A172 (cell line): ENCODE measurements at places on chromosomes 5 and 9. TPM values are rescaled to one million over a fixed set of nuclear protein-coding genes. Genes with fewer than 3 reads are reported as not detected.
A peak's percentile ranks its signal among the peaks of the same experiment; 100 is the strongest.

DNA sequence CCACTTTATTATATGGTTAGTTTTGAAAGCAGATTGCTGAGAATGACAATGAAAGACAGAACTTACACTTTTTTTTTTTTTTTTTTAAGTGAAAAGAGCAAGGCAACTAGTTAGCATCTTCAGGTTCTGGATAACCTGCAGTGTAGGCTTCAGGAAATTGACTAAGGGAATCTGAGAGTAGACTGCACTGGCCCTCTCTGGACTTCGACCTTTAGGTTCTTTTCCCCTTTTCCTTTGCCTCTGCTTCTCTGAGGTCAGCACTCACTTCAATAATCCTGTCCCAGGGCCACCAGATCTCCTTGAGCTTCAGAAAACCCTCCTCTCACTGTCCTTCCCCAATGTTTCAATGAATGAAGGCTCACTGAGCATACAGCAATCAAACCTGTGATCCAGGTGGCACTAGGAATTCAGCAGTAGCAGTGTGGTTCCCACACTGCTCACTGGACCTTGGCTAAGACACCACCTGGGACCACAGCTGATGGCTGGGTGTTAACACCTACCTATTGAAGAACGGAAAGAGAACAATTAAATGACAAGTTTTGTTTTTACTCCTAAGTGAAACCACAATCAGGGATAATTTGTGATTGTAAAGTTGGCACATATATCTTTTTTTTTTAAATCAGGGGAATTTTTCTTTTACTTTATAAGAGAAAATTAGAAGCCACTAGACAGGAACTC is 85.8 kb upstream of the IL6ST start:
- DNase-seq: no peak

DNA sequence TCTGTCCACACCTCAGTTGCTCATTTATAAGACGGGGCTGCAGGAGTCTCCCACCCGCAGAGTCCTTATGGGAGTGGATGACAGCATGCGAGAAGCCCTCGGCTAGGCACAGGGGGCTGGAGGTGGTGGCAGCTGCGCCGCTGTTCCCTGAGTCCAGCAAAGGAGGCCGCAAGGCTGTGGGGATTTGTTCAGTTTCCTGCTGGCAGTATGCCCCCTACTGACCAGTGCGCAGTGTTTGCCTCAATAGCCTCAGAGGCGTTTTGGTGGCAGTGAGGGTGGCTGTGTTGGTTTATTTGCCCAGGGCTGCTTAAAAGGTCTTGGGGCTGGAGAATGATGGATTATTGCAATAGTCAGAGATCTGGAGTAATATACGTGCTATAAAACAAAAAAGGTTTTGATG is 176.3 kb upstream of the OTULINL start:
- peak; percentile 82 for DNase-seq

GRCh38 chr5:76207120-76207519 is 123.9 kb downstream of the SV2C start:
- DNase-seq: no peak

DNA sequence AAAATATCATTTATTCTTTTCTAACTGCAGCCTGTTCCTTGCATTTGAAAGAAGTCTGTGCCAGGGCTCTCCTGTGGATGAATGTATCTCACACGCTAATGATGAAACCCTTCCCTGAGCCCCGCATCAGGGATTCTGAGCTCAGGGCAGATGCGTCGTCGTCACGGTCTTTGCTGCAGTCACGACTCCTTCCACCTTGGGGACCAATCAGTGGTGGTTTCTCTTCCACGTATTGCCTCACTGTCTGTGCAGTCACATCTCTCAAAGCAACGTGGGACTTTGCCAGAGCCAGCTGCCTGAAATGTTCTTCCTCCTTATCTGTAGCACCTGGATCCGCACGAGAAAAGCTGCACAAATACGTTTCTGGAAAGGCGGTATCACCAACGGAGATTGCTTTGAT is 13.9 kb upstream of the UBE2QL1 start:
- DNase-seq: no peak

- no peak for DNase-seq
These were observed 20.3 kb downstream of the MED27 start for GRCh38 chr9:132059361-132059760.

- no peak for DNase-seq
These were observed 73.3 kb upstream of the HMHB1 start for GRCh38 chr5:143738417-143739401.

GRCh38 chr5:126280846-126281245 is 142.4 kb upstream of the GRAMD2B start:
- DNase-seq: no peak

DNA sequence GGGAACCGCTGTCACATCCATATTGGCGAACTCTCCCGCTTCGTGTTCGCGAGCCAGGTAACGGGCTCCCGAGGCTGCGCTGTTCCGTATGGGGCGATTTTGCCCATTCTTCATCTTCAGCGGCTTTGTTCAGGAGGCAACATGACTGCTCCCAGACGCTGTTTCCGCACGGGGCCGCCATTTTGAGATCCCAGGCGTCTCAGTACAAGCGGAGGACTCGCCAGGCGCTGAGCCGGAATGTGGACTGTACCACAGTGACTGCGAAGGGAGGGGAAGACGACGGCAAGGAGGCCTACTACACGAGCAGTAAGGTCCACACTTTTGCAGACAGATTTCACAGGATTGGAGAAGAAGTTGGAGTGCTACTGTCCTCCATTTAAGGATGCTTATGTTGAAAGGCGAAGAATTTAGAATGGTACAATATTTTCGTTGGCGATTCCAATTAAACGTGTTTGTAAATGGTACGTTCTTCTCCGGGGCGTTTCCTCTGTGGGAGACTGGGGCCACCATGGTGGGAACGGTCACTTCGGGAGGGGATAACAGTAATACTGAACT is 41.6 kb upstream of the ZNF300 start:
- DNase-seq: no peak

- no peak for DNase-seq
These were observed 1155.1 kb downstream of the TAF11L14 start for GRCh38 chr5:18789218-18789998.

DNA sequence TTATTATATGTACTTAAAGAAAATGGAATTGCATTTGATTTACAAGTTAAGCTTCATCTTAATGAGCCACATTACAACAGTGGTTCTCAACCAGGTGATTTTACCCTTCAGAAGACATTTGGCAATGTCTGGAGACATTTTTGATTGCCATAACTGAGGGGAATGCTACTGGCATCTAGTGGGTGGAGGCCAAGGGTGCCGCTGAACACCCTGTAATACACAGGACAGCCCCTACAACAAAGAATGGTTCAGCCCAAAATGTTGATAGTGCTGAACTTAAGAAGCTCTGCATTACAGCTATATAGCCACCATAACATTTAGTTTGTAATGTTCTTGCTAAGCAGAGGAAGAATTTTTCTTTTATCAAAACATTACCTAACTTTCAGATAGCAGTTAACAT is 103.1 kb downstream of the PAM start:
- no peak for DNase-seq

- no peak for DNase-seq
These were observed 7.0 kb upstream of the IZUMO3 start for GRCh38 chr9:24552526-24553182.

- DNase-seq: no peak
These were observed 70.4 kb downstream of the ARRDC3 start for GRCh38 chr5:91312698-91313097.

DNA sequence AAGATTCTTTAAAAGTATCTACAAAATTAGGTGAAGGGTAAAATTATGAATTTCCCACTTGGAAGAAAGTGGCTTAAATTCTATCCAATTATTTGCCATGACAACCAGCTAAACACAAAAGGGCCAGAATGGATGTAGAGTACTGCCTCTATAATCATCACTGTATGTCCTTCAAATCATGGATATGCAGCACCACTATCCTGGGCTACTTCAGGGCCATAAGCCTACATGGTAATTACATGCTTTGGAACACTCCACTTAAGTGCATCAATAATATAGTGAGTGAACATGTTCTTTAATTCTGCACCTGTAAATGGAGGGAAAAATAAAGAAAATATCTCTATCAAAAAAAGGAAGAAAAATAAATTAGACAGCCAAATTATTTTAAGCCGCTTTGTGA is 575.2 kb downstream of the ISL1 start:
- DNase-seq: no peak

GRCh38 chr5:150609843-150610584 is 30.4 kb upstream of the SYNPO start:
- no peak for DNase-seq

GRCh38 chr9:12666813-12667212 is 26.4 kb upstream of the TYRP1 start:
- no peak for DNase-seq

DNA sequence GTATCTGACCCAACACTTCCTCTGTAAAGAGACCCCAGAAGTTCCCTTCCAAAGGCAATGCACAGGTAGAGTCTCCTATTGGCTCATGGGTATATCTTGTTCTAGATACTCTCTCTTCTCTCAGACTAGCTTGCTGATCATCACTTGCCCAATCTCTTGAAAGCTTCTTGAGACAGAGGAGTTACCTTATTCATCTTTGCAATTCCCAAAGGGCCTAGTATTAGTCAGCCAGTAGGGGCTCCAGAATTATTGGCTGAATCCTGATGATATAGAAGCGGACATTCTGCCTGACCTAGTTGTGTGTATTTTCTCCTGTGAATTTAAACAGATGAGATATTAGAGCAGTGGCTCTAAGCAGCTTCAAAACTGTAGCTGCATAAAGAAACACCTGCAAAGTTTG is 304.0 kb upstream of the KLF4 start:
- no peak for DNase-seq

- DNase-seq: no peak
These were observed 101.1 kb upstream of the ZNF366 start for GRCh38 chr5:72608297-72608696.

DNA sequence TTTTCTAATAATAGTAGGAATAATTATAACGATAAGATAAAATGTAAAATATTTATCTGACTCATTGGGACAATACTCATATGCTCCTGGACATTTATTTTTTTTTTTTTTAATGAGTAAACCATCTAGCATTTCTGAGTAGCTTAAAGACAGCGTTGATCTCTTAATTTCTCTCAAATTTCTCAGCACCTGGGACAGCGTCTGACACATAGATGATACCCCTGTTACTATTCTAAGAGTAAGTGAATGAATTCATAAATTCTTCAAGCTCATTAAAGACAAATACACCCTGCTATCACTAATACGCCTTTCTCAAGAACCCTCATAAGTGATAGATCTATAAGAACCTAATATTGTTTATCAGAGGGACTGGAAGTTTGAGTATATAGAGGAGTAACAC is 12.0 kb upstream of the HTR4 start:
- peak; percentile 10 for DNase-seq

- no peak for DNase-seq
These were observed 4.3 kb upstream of the LNPEP start for GRCh38 chr5:96931605-96932004.

DNA sequence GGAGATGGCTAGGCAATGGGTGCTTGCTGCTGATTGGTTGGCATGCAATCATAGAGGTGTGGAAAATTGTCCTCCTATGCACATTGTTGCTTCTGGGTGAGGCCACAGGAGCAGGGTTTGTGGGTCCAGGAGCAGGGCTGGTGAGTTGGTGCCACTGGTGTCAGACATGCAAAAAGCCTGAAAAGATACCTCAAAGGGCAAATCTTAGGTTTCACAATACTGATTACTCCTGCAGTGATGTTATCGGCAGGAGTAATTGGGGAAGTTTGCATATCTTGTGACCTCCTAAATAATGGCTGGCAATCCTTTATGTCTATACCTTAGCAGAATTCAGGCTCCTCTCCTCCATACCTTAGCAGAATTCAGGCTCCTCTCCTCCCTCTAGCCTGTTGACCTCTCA is 25.2 kb downstream of the SLC25A48 start:
- DNase-seq: no peak

- DNase-seq: no peak
These were observed 692 bp downstream of the C1QTNF3 start for GRCh38 chr5:34042321-34042720.

DNA sequence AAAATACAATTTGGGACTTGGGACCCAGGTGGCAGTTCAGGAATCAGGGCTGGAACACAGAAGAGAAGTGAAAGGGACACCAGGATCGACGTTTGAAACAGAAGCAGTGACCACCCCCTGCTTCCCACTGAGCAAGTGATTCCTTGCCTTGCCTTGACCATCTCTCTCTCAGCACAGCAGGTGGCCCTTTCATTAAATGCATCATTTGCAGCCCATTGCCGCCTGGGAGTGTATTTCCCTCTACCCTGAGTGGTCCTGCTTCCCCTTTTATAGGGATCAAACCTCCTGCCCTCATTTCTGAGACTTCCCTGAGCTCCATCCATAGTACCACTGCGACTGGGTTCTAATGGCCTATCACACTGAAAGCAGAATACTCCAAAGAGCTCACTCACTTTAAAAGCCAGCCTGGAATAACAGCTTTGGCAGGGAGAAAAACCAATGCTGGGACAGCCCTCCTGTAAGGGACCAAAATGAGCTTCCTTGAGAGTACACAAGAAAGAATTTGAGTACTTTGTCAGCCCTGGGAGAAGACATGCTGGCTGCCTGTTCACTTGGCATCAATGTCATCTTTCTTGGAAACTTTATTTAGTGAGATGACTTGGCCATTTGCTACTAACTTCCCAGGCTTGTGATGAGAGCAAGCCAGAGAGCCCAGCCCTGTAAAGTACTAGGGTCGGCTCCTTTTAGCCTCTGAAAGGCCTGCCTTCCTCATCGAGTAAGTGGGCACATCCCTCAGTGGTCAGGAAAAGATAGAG is 149.7 kb downstream of the SLIT3 start:
- no peak for DNase-seq

- no peak for DNase-seq
These were observed 123.8 kb downstream of the ASTN2 start for GRCh38 chr9:117290856-117291622.

GRCh38 chr5:55140908-55141665 is 18.9 kb upstream of the GPX8 start:
- no peak for DNase-seq

- DNase-seq: no peak
These were observed 131.1 kb upstream of the FBXL7 start for GRCh38 chr5:15368835-15369234.

GRCh38 chr9:88458716-88459465 is 70.6 kb downstream of the SPIN1 start:
- DNase-seq: no peak

DNA sequence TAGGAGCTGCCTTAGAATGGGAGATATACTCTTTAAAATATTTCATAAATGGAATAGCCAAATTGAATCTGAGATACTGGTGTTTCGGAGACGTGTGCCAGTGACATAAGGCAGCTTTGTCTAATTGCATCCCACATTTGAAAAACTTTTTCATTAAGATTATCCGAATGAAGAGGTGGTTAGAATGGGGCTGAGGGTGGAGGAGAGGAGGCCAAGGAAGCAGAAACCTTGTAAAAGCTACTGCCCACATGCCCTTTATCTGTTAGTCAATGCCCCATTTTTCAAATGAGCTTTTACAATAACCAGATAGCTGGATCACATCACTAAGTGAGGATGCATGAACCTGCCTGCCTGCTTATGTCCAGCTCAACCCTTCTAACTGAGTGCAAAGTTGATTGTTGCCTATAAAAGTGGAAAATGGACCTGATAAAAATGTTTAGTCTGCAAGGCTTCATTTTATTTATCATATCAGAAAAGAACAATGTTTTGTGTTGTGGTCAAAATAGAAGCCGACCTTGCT is 34.8 kb downstream of the SNX24 start:
- no peak for DNase-seq

MEIKIN gene
- total RNA-seq: not detected in 2 replicates

GLDC gene
- total RNA-seq: 2.3 and 2.9 TPM in 2 replicates

GARIN3 gene
- not detected in 2 replicates for total RNA-seq

MLLT3 gene
- 13.0 and 13.6 TPM in 2 replicates for total RNA-seq

HBEGF gene
- 9.2 and 17.4 TPM in 2 replicates for total RNA-seq

GGTA1 gene
- total RNA-seq: not detected in 2 replicates

LCN1 gene
- 0.47 TPM in 1 of 2 replicates, not detected in the other for total RNA-seq

FXN gene
- total RNA-seq: 12.6 and 15.7 TPM in 2 replicates

PCDHA10 gene
- 0.02 and 0.10 TPM in 2 replicates for total RNA-seq

NFX1 gene
- total RNA-seq: 16.3 and 21.7 TPM in 2 replicates

FOXD4L6 gene
- total RNA-seq: not detected in 2 replicates

SLC46A2 gene
- not detected in 2 replicates for total RNA-seq

SEMA6A gene
- total RNA-seq: 0.57 and 1.5 TPM in 2 replicates
